ENCODE measurements at places on chromosomes 1 and 21.

DNA sequence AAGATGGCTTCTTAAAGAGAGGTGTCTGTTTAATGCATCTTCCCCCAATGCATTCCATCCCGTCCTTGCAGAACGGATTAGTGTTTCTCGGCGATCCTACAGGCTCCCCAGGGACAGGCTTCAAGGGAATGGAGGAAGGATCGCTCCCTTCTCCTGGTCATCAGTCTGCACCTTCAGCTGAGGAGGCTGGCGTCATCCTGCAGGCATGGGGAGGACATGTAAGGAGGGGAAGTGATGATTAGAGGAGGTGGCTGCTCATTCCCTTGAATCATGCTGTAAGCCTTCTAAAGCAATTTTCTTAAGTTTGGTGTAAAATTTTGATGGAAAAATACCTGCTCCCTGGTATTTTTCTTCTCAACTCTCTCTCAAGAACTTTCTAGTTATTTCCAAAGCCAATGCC, 603.6 kb downstream of the NPHP4 start:
- DNase-seq, result no peak

- peak; percentile 71 for DNase-seq
These were observed 13.7 kb upstream of the E2F2 start for GRCh38 chr1:23544444-23545389.

- no peak for DNase-seq
These were observed 61.3 kb downstream of the ASTN1 start for GRCh38 chr1:177103005-177103852.

GRCh38 chr1:7042322-7043190, 257.3 kb downstream of the CAMTA1 start:
- DNase-seq, result no peak

DNA sequence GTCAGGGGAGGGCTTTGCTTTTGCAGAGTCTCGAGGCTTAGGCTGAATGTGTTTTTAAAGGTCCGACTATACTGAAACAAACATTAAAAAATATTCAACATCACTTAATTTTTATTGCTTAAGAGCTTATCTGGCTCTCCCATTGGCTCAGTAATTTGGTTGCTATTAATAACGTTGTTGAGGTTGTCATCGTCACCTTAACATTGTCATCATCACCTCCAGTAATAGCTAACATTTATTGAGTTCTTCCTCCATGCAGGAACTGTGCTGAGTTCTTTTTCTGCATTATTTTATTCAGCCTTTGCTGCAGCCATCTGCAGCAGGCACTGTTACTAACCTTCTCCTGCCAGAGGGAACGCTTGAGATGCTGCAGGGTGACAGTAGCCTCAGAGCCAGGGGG, 40.1 kb downstream of the ADARB1 start:
- DNase-seq, result no peak

DNA sequence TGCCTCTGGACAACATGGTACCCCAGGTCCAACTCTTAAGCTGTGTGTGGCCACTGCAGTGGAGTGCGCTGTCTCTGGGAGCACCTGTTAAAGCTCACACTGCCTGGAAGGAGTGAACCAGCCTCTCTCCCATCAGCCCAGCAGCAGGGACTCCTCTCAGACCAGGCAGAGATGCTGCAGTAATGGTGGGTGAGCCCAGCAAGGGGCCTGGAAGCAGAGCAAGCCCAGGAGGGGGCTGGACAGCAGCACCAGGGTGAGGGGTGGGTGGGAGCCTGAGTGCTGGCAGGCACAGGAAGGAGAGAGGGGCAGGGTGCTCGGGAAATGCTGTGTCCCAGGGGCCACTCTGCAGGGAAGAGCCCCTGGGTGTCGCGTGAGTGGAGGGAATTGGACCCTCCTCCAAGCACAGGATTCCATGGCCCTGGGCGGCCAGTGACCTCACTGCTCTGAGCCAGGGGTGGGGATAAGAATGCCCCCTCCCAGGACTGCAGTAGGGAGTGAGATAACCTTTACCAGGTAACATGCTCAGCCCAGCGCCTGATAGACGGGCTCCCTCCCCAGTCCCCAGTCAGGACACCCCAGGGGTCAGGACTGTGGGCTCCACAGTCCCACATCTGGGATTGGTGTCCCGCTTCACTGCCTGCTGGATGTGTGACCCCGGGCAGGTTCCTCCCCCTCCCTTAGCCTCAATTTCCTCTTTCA, 313.1 kb downstream of the MATN1 start:
- DNase-seq, result no peak

DNA sequence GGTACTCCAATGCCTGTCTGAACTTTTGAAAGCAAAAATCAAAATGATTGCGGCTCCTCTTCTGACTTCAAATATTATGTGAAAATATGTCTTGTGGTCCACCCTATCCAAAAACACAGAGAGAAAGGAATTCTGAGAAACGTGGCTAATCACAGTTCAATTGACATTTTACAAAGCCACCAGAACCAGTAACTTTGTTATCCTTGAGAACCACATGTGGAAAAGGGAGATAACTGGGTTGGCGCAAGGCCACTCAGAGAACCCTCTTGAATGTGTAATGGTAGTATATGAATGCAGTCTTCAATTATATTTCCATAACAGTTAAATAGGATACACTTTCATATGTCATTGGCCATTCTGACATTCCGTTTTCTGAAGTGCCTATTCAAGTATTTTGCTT, 1030.0 kb upstream of the TMPRSS15 start:
- DNase-seq, result no peak

- no peak for DNase-seq
These were observed 25.3 kb upstream of the HHAT start for GRCh38 chr1:210303391-210303790.

GRCh38 chr1:40860706-40861223, 1.4 kb downstream of the CITED4 start:
- DNase-seq, result peak; percentile 46

DNA sequence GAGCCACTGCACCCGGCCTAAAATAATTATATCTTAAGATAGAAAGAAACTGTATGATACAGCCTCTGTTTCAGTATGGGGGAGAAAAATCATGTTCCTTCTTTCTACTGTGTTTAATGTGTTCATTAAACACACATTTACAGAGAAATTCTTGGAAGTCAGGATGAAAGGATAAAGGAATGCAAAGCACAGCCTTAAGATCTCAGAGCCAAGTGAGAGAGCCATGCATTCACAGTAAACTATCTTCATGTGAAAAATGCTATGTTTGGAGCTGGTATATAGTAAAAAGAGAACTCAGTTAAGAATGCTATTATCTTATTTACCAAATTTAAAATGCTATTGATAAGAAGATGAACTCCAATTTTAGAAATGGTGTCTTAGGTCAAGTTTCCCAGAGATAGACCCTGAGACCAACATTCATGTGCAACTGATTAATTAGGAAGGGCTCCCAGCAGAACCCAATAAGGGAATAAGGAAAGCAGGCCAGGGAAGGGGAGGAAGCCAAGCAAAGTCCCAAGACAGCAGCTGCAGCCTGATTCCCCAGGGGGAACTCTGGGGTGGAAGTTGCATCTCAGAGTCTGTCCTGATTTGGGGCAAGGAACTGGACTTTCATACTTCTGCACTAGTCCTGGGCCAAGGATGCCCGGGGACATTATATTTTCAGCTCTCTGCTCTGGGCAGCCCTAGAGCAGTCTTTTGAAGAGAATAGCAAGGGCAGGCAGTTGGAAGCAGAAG, 130.0 kb upstream of the ZNF648 start:
- no peak for DNase-seq

- no peak for DNase-seq
These were observed 83.6 kb downstream of the GRIK3 start for GRCh38 chr1:36950604-36951291.

GRCh38 chr21:31447505-31447904, 103.4 kb upstream of the TIAM1 start:
- no peak for DNase-seq

DNA sequence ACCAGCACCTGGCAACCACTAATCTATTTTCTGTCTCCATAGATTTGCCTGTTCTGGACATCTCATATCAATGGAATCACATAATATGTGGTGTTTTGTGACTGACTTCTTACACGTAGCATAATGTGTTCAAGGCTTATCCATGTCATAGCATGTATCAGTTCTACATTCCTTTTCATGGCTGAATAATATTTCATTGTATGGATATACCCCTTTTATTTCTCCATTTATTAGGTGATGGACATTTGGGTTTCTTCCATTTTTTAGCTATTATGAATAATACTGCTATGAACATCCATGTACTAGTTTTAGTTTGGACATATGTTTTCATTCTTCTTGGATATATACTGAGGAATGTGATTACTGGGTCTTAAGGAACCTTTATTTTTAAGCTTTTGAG, 78.0 kb upstream of the OLIG2 start:
- no peak for DNase-seq
